Left ventricle myocardium superior (tissue), 1 donor: ENCODE measurements at places on chromosomes 12 and 14. TPM values are rescaled to one million over a fixed set of nuclear protein-coding genes. Genes with fewer than 3 reads are reported as not detected.
A peak's percentile ranks its signal among the peaks of the same experiment; 100 is the strongest.

GRCh38 chr12:15691388-15691787 lies 97.8 kb downstream of the EPS8 start:
- DNase-seq, result no peak

The PTCSC3 gene
- total RNA-seq, result not detected

DNA sequence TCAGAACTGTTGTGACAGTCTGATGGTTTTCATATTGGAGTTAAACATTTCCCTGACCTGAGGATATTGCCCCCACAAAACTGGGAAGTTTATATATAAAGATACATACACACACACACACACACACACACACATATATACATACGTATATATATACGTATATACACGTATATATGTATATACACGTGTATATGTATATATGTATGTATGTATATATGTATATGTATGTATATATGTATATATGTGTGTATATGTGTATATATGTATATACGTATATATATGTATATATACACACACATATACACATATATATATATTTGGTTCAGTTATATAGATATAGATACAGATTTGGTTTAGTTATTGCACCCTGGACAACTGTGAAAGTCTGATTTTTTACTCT lies 65.7 kb downstream of the ATP2B1 start:
- DNase-seq, result no peak

DNA sequence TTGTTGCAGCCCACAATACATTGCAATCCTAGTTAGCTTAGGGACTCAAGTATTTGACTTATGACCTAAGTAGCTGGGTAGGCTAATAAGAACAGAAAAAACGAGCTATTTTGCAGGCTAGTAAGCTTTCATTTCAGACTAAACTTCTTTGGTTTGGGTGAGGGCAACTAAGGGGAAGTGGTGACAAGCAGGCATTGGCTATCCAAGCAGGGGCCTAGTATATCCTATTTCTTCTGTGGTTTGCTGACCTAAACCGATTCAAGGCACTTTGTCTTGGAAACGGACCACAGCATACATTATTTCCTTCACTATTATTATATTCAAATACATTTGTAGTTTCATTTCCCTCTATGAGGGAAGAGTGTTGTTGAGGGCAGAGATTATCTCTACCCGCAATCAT lies 21.6 kb upstream of the SLC5A8 start:
- DNase-seq, result no peak

DNA sequence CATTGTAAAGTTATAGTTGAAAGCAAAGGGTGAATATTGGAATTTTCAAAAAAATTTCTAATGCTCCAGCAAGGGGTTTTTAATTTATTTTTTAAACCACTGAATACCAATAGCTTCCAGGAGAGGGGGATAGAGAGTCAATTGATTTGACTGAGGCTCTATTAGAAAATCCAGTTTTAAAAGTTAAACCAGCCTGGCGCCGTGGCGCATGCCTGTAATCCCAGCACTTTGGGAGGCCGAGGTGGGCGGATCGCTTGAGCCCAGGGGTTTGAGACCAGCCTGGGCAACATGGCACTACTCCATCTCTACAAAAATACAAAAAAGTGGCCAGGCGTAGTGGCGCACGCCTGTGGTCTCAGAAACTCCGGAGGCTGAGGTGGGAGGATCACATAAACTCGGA lies 150.1 kb downstream of the SLC38A4 start:
- peak; percentile 44 for DNase-seq

DNA sequence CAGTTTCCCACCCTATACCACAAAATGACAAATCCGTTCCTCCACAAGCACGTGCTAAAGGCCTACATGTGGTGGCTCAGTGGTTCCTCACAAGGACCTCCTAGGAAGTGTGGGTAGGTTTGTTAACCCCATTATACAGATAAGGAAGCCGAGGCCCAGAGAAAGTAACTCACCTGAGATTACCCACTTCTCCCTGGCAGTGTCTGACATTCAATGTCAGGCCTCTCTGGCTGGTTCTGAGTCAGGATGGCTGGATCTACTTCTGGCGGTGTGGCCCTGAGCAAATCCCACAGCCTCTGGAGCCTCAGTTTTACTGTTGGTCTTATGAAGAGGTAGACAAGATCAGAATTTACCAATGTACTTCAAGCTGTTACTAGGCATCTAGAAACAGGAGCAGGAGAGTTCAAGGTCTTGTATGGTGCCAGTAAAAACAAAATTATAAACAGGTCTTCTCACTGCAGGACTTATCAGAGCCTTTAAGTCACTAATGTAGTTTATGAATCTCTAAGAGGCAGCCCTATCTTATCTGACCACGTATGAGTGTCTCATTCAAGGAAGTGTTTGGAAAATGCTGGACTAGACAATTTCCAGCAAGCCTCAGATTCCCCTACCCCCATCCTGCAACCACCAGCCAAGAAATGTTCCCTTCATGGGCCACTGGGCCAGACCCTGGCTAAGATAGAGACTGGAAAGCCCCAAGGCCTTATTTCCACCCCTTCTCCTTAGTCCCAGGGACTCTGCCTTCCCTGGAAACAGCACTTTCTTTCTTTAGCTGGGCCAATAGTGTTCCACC lies 4.2 kb downstream of the HSPB8 start:
- DNase-seq, result no peak

The AMDHD1 gene
- total RNA-seq, result 0.35 TPM

GRCh38 chr14:74843653-74844052 lies 32.3 kb downstream of the PROX2 start:
- DNase-seq, result no peak

The NEUROD4 gene
- not detected for total RNA-seq

GRCh38 chr12:3274664-3275063 lies 197.5 kb downstream of the TSPAN9 start:
- DNase-seq, result peak; percentile 64
